Right ventricle myocardium inferior (tissue), 1 donor: ENCODE measurements at places on chromosomes 6 and 20.

GRCh38 chr6:154864066-154864430 is 130.8 kb downstream of the SCAF8 start:
- no peak for DNase-seq

DNA sequence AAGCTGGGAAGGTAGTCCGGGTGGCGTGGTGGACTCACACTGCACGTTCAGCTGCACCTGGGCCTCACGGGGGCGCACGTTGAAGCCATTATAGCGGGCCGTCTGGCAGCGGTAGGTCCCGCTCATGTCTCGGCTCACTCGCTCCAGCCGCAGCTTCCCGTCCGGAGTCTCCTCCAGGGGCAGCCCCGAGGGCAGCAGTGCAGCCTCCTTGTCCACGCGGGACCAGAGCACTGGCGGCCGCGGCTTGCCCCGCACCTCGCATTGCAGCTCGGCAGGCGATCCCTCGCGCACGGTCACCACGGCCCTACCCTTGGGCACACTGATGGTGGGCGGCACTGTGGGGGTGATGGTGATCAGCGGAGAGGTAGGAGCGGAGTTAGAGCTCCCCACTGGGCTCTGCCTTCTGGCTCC is 47.6 kb downstream of the MDGA1 start:
- DNase-seq, result no peak

DNA sequence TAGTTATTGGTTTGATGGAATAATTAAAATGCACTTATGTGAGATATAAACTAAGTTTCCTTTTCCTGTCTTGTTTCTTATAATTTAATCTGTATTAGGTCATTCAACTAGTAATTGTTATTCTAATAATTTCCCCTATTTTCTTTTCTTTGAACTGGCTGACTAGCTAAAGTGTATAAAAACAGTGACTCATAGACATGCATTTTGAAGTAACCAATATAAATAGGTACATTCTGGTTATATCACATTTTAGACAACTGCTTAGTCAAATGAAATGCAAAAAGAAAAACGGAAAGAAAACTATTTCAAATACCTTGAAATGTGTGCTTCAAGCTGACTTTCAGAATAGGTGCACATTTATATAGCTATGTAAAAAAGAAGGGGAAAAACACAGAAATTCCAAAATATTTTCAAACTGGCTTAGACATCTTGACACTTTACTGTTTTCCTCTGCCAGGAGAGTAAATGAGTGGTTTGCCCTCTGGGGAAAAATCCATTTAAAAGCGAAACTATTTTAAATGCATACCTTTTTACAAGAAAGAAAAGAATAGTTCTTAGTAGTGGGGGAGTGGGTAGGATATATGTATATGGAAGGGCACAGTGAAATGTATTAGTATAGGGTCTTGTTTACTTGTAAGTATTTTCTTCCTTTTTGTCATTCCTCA is 28.3 kb downstream of the KCNQ5 start:
- no peak for DNase-seq

GRCh38 chr6:90286884-90287488 is 9.7 kb downstream of the BACH2 start:
- DNase-seq, result no peak

GRCh38 chr6:169689287-169689686 is 12.5 kb downstream of the WDR27 start:
- no peak for DNase-seq

GRCh38 chr6:44111434-44112417 is 15.5 kb downstream of the MRPL14 start:
- no peak for DNase-seq

- no peak for DNase-seq
These were observed 113.3 kb upstream of the TBX18 start for GRCh38 chr6:84877515-84878210.

- DNase-seq, result no peak
These were observed 143.0 kb upstream of the STXBP5 start for GRCh38 chr6:147061252-147061651.

GRCh38 chr20:51446230-51446629 is 96.3 kb downstream of the NFATC2 start:
- DNase-seq, result no peak

DNA sequence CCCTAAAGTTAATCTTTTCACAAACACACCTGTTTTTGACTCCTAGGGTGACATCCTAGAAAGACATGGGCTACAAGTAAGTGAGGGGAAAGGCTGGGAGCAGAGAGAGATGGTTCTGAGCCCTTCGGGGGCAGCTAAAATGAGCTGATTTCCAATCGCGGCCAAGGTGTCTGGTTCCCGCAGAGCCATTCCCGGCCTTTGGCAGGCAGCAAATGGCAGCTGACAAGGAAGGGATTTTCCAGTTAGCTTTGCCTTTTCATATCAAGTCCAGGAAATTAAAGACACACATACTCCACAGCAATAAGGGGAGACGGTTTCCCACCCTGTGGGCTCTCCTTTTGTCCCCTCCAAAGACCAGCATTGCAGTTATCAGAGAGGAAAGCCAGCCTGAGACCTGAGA is 228.5 kb downstream of the ZMYND8 start:
- DNase-seq, result no peak

- DNase-seq, result no peak
These were observed 98.4 kb downstream of the ALDH8A1 start for GRCh38 chr6:134851548-134851947.

DNA sequence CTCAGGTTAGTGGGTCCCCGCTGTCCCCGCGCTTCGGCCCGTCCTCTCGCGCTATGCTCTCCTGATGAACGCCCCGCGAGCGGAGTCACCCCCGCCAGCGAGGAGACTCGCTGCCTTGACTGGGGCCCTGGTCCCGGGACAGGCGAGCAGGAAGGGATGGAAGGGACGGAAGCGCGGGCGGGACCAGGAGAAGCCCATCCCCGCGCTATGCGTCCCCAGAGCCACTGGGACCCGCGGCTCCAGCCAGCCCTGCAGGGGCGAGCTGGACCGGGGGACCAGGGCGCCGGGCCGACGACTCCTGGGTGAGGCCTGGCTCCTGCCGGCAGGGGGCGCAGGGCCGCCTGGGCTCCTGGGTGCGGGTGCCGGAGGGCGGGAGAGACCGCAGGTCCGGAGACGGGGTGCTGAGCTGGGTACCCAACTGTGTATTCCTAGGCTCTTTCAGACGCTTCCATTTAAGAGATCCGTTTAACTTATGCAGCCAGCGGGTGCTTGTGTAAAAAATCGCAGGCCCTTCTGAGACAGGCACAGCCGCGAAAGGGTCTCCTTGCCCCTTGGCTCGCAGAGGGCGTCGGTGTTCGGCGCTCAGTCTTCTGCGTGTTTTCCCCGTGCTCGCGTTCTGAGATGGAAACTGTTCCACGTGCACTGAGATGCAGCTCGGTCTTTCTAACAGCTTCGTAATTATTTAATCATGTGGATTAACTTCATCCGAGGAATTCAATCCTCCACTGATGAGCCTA is 580 bp upstream of the SYCP2 start:
- DNase-seq, result peak; percentile 92

DNA sequence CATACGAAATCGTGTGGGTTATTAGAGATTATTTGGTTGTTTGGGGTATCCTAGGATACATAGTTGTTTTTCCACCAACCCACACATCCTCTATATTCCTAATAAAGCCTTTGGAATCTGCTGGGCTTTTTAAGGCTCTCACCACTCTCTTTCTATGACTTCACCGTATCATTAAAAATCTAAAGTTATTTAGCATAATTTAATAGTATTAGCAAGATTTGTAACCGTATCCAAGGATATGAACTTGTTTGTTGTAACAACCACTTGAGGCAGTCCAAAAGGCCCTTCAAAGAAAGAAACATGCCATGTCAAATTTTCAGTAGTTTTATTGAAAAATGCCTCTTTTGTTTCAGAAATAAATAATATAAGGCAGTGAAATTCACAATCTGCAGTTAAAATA is 121.8 kb downstream of the COL12A1 start:
- DNase-seq, result no peak

GRCh38 chr6:166848979-166849748 is 107.2 kb downstream of the RNASET2 start:
- no peak for DNase-seq

GRCh38 chr20:44167736-44168135 is 19.3 kb downstream of the JPH2 start:
- no peak for DNase-seq

DNA sequence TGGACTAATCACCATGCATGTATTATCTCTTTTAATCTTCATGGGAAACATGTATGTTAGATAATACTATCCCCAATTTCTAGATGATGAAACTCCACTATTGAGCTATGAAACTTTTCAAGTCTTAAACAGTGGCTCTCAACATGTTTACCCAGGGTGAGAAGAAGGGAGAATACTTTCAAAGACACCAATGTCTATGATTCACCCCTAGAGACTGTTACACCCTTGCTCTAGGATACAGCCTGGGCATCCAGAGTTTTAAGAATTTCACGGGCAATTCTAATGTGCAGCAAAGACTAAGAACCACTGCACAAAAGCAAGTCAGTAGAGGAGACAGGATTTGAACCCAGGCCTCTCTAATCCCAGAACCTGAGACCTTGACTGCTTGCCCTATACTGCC is 47.8 kb downstream of the GFOD1 start:
- no peak for DNase-seq

GRCh38 chr6:114886670-114887436 is 544.0 kb upstream of the HS3ST5 start:
- DNase-seq, result no peak

DNA sequence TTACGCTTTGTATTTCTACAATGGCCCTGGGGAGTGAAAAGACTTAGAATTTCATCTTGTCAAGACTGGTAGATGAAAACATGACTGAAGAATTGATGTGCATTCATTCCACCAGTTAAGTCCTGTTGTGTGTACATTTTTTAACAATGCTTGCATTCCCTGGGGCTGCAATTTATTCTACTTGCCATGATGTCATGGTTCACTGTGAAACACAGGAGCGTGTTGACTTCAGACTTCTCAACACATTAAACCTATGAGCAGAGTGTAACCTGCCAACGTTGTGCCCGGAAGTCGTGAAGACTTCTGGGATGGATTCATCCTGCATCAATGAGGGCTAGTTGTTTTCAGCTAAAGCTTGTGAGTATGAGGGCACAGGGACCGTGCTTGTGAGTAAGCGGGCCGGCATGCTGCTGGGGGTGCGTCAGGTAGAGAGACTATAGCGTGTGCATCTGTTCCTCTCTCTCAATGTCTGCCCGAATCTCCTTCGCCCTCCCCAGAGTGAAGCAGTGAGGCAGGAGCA is 26.3 kb upstream of the RIMS4 start:
- no peak for DNase-seq
